ENCODE measurements at places on chromosomes 4 and X. TPM values are rescaled to one million over a fixed set of nuclear protein-coding genes. Genes with fewer than 3 reads are reported as not detected.

DNA sequence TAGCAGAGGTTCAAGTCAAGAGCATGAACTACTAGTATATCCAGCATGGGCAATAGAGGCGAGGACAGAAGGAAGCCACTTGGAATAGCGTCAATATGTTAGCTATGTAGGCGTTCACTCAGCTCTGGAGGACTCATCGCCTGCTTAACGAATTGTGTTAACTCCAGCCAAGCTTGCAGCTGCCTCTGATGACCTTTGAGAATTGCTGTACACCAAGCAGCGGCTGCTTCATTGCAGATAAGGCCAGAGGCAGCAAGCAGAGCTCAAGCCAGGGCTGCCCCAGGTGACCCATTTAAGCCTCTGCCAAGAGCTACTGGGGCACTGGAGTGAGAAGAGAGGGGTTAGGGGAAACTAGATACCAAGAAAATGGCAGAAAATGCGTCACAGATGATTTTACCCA lies 160.2 kb upstream of the IGFBP7 start:
- DNase-seq, result no peak

DNA sequence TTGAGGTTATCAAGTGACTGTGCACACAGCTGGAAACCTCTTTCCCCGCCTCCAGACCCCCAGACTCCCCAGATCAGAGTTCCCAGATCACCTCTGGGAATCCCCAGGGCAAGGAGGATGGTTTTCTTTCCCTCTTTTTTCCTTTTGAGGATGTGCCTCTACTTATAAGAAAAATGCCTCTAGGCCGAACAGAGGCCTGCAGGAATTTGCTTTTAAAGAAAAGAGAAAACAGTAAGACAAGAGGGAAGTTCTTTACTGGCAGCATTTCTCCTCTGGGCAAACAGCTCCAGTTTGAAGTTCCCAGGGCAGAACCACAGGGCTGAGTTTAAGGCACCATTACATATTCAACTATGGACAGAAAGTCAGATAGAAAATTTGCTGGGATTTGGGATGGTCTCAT lies 837.9 kb upstream of the LCORL start:
- no peak for DNase-seq

HTN1 gene
- 0.07 TPM for polyA plus RNA-seq

GRCh38 chrX:130304587-130305368 lies 34.9 kb upstream of the SLC25A14 start:
- DNase-seq, result no peak

DNA sequence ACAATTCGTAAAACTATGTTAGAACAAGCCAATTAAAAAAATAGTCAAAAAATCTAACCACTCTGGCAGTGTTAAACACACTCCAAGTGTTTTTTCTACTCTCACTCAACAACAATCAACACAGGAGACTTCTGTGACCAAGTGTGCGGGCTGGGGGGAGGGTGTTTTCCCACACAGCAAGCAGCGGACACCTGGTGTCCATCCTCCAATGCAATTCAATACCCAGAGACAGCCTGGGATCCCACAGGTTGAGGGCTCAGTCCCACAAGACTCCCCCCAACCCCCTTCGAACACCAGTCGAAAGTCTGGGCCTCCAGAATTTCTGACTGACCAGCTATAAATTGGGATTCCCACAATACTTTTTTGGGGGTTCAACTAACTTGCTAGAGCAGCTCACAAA lies 8.3 kb upstream of the PIM2 start:
- no peak for DNase-seq

DNA sequence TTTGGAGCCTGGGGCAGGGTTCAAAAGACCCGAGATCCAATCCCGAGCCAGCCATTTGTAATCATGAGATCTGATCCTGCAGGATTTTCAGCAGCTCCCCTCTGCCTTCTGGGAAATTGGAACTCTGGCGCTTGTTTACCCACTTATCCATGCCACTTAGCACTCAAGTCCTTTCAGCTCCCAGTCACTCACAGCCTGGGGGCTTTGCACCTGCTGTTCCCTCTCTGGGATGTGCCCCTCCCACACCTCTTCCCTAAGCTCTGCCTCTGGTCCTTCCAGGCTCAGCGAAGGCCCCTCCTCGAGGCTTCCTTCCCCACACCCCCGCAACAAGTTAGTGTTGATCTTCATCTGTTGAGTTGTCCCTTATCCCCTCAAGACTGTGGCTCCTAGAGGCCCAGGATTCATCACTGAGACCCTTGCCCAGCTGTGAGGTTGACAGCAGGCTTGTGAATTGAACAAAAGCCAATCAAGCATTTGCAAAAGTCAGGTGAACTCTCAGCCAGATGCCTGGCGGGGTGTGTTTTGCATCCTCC lies 99.1 kb upstream of the AFAP1 start:
- DNase-seq, result no peak

Measured in left kidney (tissue), 8 donors.